NCI-H510A treated with DMSO at 0.1 percent for 48 hours (cell line): ENCODE measurements at places on chromosomes 5 and 9.

DNA sequence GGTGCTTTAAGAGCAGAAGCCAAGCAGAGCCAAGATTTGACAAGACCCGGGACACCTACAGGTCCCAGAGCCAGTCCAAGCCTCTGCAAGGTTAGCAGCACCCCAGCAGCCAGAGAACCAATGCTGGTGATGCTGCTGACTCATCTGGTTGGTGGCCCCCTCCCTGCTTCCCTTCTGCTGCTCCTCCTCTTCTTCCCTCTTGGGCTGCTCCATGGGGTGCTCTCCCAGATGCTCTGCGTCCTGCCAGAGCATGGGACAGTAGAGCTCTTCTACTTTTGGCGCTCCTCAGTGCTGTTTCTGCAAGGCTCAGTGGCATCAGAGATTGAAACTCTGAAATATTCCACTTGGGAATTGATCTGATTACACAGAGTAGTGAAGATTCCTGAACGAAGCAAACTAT is 76.1 kb upstream of the SAP30L start:
- no peak for DNase-seq

DNA sequence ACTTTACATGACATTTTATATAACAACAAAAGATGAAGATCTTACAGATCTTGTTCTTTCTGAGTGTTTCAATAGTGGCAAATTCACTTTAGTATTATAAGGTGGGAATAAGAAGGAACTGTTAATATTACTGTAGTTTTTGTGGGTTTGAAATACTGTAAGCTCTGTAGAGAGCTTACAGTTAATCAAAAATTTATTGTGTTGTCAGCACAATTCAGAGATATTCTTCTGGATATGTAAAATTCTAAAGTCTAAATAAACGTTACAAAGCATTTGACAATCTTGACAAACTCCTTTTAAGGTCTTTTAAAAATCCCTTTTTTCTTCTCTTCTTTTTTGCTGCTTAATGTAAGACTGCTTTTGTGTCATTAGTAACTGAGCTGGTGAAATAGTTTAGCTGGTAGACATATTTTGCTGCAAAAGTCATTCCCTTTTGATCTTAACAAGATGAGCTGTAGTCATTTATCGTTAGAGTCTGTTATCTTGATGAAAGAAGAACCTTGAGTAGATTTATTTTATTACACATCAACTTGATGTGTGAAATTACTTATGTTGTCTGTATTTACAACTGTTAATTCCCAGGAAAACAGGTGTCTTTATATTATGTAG is 186.0 kb downstream of the WDR70 start:
- no peak for DNase-seq

- DNase-seq: peak; percentile 9
Measured at GRCh38 chr9:130938652-130939404, at the start of gene FIBCD1. Gene FIBCD1, minus strand, starts transcription at chr9:130939247. Its CDS starts 640 bp downstream, at chr9:130938607.

GRCh38 chr5:2187687-2188086 is 305.0 kb upstream of the IRX4 start:
- no peak for DNase-seq

- DNase-seq: no peak
Measured at GRCh38 chr5:75951158-75951557, 132.0 kb upstream of the SV2C start.

- DNase-seq: no peak
Measured at GRCh38 chr5:147234239-147234824, 494 bp upstream of the STK32A start.

DNA sequence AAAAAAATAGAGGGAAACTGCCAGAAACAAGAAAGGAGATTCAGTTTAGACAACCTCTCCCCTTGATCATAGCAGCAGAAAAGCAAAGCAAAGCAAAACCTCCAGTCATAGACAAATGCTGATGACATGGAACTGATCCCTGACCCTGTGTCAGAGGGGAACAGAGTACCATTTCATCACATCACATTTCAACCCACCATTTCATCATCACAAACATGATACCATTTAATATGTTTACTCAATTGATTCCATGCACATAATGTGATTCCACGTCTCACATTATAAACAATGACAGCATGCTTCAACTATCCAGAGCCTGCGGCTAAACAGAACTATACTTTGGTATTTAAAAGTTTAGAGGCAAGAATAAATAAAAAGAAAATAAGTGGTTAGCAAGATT is 28.7 kb upstream of the ACOT12 start:
- DNase-seq: no peak

- peak; percentile 10 for DNase-seq
Measured at GRCh38 chr5:36696059-36696673, 89.8 kb downstream of the SLC1A3 start.

GRCh38 chr9:114017741-114018715 is 60.1 kb downstream of the AMBP start:
- no peak for DNase-seq
